Substantia nigra (tissue), 51 donors: ENCODE measurements at places on chromosomes 7 and 10.

GRCh38 chr10:59678884-59679301, 30.8 kb downstream of the SLC16A9 start:
- no peak for DNase-seq

DNA sequence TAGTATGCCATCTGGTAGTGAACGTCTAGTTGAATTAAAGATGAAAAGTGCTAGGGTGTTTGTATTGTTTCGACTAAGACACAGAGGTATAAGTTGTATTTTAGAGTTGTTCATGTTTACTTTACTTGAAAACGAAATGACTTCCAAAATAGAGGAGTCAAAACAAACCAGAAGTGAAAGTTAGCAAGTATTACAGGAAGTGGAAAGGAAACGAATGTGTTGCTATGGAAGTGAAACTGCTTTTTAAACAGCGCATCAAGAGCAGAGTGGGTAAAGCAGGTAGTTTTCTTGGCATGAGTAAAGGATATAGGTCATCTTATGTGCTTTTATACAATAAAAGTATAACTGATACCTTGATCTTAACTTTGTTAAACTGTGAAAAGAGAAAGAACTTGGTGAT, 20.0 kb upstream of the GALNTL5 start:
- DNase-seq: no peak

DNA sequence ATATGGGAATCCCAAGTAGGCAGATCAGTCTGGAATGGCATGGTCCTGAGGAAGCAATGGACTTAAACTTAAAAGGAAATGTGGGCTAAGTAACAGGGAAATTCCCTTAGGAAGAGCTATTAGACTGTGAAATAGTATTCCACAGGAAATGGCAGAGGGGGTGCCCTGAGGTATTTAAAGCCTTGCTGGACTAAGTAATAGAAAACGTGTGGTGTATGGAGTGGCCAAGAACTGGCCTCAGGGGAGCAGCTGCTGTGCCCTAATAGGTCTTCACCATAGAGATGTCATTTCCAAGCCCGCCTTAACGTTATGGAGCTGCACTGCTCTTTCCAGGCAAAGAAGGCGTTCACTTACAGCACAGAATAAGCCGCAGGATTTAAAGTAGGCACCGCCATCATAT, 365.2 kb upstream of the ZMIZ1 start:
- DNase-seq: no peak

GRCh38 chr10:100124097-100124496, 42.4 kb upstream of the CPN1 start:
- DNase-seq: no peak

DNA sequence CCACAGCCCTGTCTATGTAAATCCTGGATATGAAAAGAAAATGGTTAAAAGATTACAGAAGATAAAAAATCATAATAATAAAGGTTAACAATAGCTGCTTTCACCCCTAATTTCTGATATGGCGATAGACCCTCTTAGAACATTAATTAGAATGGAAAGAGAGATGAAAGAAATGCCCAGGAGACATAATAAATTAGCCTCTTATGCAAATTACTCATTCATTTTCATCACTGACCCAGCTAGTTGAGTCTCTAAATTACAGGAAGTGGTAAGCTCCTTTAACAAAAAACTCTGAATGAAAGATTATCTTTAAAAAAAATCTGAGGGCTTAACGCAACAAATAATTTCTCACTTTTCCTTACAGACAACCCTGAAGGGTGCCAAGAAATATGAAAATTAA, 12.4 kb downstream of the GFRA1 start:
- no peak for DNase-seq

DNA sequence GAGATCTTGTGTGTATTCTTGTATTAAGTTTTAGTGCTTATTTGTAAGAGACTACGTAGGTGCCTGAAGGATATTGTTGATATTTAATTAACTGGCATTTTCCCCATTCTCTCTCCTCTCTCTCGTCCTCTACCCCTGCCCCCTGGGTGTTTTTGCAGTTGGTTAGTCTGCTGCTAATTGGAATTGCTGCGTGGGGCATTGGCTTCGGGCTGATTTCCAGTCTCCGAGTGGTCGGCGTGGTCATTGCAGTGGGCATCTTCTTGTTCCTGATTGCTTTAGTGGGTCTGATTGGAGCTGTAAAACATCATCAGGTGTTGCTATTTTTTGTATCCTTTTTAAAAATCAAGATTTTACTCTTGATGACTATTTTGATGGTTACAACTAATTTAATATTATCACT, 22.5 kb downstream of the TSPAN13 start:
- DNase-seq: no peak

DNA sequence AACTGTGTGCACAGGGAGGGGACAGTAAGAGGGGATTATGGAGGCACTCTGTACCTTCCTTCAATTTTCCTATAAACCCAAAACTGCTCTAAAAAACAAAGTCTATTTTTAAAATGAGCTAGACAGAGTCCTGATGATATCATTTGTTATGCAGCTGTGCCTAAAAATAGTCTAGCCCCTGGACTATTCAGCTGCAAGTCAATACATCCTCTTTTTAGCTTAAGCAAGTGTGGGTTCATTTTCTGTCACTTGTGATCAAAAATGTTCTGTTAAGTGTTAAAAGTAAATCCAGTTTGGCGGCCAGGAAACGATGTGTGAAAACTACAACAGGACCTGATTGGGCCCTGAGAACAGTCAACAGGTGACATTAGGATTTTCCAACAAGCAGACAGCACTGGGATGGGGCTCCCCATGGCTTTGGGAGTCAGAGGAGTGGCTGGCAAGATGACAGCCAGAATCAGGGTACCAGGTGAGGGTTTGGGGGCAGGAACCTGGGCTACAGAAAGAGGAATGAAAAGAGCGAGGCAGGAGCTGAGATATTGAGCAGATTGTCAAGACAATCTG, 33.9 kb downstream of the FAM107B start:
- no peak for DNase-seq

GRCh38 chr7:142919656-142920055, 13.9 kb downstream of the TRPV5 start:
- no peak for DNase-seq

DNA sequence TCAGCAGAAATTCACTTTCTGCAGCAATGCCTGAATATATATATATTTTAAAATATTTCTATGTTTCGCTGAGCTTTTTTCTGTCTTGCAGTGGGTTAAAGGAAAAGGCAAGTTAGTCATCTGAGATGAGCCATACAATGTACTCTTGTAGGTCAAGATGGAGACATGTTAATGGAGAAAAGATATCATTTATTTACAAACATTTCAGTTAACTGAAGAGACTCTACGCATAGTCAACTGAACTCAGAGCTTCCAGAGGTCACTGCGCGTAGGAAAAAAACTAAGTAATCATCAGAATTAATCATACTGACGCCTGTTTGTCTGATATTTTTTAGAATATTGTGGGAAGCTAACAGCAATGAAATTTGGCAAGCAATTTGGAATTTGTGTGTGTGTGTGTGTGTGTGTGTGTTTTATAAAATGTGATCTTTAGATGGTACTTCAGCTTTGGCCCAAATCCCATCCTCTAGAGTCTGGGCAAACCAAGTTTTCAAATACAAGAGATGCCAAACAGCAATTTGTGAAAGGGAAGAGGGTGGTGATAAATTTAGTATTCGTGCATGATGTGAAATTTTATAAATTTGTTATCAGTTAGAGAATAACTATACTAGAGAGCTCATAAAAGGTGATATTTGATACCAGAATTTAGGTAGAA, 193.9 kb upstream of the AGR3 start:
- no peak for DNase-seq

DNA sequence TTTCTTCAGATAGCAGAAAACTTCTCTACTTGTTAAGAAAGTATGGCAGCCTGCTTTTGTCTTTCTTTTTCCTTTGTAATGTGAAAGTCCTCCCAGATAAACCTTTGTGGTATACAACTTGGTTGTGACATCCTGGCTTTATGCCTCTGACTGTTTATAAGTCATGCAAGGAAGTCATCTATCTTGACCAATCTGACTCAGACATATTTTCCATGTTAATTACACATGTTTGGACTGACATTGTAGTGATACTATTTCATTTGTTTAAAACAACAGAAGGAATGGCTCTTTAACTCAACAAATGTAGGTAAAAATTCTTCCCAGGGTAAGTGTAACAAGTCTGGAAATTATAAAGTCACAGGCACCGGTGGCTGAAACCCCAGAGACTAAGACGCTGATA, 341.6 kb upstream of the MEOX2 start:
- no peak for DNase-seq

- no peak for DNase-seq
Measured at GRCh38 chr10:125857185-125857760, 23.8 kb downstream of the DHX32 start.

DNA sequence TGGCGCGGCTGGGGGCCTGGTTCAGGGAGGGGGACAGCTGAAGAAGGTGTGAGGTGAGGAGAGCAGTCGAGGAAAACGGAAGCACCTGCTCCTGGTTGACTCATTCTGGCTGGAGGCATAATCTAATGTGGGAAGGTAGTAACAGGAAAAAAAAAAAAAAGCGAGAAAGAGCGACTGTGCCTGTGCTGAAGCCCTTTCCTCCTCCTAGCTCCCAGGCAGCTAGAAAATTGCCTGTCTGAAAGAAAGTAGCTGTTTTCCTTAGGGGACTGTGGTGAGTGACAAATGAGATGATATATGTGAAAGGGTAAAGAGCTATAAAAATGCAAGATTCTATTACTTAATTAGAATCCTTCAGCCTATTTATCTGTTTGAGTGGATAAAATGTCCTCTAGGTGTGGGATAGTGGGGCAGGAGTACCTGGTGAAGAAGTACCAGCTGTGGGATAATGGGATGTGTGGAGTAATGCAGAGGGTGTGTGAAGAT, 4.9 kb upstream of the MEST start:
- DNase-seq: no peak

DNA sequence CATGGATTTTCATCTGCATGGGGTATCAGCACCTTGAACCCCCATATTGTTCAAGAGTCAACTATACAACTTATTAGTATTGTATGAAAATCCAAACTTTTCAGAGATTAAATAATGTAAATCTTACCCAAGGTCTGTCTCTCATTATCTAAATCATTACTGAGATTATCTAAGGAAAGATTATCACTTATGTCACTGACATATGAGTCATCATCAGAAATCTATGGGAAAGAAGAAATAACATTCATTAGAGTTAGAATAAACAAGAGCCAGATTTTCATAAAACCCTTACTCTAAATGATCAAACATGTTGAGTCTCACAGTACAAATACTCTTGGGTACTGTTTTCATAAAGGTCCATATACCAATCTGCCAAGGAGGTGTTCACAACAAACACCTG, 83.3 kb upstream of the GSDME start:
- no peak for DNase-seq

- no peak for DNase-seq
Measured at GRCh38 chr7:133196856-133197612, 55.8 kb upstream of the EXOC4 start.

- DNase-seq: no peak
Measured at GRCh38 chr7:141203586-141203985, 129.7 kb downstream of the TMEM178B start.

DNA sequence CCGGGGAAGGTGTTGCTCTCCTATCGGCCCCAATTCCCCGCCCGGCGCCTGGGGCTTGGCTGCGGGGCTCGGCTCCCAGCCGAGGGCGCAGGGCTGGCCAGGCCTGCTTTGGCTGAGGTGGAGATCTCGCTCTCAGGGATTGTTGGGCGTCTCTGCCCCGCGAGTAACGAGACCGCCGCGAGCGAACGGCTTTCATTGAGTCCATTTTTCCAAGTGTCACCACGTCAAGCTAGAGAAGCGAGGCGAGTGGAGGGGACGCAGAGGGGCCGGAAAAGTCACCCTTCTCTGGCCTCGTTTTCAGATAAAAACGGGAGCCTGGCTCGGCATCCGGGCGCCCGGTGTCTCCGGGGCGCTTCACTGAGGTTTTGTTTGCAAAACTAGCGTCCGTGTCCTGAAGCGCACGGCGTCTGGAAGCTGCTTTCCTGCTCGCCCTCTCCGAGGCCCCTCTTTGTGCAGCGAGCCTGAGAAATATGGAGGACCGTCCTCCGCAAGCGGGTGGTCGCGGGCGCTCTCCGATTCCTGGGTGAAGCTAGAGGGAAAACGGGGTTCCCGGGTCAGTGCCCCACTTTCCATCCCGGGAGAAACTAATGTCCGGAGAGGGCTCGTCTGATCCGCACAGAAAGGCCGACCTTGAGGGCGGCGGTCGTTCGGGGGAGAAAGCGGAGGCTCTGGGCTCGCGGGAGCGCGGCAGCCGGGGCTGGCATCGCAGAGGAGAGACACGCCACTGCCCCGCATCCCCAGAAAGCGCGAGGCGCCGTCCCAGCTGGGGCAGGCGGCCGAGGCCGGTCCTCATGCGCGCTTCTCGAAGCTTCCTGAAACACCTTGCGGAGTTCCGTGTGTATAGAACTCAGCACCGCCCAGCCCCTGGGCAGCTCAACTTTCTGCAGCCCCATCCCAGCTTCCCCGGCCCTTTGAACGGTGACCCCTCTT, 3.5 kb upstream of the EN2 start:
- DNase-seq: no peak

DNA sequence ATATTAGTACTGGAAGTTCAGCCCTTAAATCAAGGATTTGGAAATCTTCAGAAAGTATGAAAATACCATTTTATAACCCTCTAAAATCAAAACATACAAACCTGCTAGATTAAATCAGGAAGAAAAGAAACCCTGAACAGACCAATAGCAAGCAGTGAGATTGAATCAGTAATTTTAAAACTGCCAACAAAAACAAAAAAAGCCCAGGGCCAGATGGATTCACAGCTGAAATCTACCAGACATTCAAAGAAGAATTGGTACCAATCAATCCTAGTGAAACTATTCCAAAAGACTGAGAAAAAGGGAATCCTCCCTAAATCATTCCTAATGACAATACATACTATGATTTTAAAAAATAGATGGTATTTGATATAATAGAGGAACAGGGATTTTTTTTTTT, 70.1 kb downstream of the MCU start:
- DNase-seq: no peak

DNA sequence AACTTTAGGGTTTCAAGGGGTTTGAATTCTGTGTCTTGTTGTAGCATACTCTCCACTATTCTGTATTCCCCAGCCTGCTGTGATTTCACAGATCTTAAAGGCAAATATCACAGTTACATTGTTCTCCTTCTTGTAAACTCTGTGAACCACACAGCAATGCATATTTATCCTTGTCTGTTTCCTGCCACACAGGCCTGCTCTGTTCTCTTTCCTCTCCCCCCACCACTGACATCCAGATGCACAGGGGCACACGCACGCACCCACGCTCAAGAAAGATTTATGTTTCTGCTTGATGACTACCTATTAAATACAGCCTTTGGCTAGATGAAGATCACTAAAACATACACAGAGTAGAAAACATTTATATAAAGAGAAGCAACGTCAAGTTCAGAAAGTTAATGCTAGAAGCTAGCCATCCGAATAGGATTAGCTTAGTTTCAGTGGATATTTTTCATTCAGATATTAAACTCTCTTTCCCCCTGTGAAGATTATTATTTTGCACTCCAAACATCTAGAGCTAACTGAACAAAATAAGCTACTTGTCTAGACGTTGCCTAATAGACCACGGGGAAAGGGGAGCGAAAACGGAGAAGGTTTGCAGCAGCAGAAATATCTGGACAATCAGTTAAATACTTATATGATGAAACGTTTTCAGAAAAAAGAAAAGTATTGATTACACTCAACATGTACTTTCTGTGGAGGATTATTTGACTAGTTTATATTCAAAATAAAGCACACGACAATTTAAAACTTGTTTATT, 193.1 kb upstream of the SEMA3C start:
- no peak for DNase-seq
